Omental fat pad (tissue), 4 donors: ENCODE measurements at places on chromosomes 12 and 14. TPM values are rescaled to one million over a fixed set of nuclear protein-coding genes. Genes with fewer than 3 reads are reported as not detected.

SLC10A1 gene
- not detected for total RNA-seq

TMEM117 gene
- 7.5 TPM for total RNA-seq

KCNA5 gene
- total RNA-seq = not detected

- DNase-seq = no peak
Measured at GRCh38 chr12:107318806-107319532, 225.6 kb upstream of the CRY1 start.

DNA sequence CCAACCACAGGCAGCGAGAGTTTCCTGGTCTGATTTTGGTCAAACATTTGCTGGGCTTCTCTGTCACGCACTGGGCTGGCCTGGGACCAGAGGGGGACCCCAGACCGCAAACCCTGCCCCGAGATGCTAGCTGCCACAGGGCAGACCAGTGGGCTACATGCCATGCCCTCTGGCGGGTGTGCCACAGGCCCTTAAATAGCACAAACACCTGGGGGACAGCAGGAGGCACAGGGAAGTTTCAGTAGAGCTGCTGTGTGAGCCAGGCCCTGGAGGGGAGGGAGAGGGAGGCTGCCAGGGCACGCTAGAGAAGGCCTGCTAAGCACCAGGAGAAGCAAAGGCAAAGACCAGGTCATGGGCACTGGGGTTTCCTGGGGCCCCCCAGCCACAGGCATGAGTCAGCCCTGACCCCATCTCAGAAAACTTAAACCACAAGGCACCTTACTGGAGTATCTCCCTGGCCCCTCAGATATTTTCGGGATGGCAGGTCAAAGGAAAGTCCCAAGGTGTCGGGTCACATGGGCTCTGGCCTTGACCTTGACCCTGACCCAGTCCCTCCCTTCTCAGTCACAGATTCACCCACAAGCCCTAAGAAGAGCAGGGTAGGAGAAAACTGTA is 29.2 kb downstream of the ITPK1 start:
- DNase-seq = no peak

DNA sequence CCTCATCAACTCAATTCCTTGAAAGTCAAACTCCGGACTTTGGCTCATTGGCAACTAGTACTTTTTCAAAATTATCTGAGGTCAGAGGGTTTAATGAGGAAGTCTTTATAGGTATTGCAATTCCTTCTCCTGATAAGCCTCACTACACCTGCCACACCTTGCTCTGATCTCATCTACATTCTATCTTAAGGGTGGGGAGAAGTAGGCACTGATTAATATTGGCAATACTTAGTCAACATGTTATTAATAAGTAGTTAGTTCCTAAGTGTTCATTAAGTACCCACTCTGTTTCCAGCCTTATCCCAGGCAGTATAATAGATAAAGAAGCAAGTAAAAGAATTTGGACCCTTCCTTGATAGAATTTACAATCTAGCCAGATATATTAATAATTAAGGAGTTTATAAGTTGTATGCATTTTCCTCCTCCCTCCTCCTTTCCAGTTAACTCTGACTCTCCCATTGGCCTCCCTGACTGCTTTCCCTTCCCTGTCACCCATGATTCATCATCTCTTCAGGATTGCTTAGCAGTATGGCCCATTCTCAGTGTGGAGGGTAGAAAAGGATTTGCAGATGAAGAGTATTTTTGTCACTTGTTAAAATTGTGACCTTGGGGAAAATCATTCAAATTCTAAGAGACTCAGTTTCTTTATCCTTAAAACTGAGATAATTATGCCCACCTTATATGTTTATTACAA is 231.0 kb upstream of the ATP2B1 start:
- no peak for DNase-seq

CCDC196 gene
- total RNA-seq = not detected

- peak; percentile 59 for DNase-seq
Measured at GRCh38 chr12:122064025-122064777, 14.4 kb upstream of the MLXIP start.

DNA sequence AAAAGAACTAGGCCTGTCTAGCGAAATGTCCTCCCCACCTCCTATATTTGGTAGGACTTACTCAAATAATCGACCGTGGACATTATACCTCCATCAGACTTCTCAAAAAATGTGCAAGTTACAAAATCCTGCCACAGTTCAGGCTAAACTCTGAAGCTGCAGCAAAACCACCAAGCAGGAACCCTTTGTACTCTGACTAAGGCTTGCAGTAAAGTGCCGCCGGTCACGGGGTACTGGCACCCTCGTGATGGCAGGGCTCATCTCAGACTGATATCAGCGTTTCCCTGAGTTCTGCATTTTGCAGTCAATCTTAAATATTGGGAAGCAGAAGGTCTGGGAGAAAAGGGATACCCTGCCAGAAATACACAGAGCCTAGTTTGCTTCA is 17.1 kb downstream of the SLC11A2 start:
- DNase-seq = no peak

DNA sequence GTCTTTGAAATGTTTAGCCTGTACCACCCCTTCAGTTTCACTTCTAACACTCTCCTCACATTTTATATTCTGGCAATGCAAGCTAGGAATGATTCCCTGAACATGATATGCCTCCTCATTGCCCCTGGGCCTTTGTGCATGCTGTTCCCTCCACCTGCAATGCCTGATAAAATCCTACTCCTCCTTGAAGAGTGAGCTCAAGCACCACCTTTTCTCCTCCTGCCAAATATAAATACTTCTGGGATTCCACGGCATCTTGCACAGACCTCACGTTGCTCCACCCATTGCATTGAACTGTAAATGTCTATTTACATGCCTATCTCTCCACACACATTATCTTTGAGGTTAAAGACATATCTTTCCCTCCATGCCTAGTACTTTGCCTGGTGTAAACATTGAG is 21.1 kb downstream of the NKX2-1 start:
- DNase-seq = no peak

GRCh38 chr12:27331291-27331926 is 1.2 kb upstream of the BMAL2 start:
- no peak for DNase-seq

DNA sequence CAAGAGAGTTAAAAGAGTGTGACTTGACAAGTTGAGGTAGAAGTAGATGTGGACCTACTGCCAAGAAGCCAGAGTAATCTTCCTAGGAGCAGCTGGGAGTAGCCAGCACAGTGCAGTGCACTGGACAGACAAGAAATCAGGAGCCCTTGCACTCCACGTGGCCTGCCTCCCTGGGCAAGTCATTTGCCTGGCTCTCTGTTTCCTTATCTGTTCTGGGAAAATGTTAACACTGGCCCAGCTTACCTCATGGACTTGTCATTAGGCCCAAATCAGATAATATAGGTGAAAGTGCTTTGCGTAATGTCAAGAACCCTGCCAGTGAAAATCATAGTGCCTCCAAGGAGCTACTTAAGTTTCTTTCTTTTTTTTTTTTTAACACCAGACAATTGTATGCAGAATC is 19.2 kb downstream of the SLC7A8 start:
- no peak for DNase-seq

- no peak for DNase-seq
Measured at GRCh38 chr14:88706425-88706824, 86.3 kb downstream of the EML5 start.

DNA sequence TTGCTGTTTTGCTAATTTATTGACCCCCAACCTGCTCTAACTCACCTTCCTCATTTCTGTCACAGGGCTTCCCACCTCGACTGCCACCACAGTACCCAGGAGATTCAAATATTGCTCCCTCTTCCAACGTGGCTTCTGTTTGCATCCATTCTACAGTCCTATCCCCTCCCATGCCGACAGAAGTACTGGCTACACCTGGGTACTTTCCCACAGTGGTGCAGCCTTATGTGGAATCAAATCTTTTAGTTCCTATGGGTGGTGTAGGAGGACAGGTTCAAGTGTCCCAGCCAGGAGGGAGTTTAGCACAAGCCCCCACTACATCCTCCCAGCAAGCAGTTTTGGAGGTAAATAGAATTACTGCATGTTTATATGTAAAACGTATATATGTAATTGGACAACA is 68.8 kb downstream of the RAD52 start:
- DNase-seq = no peak

DNA sequence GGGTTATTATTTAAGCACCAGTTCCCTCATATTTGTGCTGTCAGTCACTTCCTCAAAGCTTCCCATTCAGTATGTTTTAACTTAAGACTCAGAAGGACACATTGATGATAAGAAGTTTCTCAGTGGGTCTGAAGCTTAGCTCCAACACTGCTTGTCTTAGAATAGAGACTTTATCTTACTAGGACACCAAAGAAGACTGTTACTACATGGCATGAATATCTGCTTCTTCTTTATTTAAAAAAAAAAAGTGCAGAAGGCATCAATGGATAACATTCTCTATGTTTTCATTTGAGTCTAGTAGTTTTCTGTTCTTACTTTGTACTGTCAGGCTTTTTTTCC is 404.2 kb downstream of the DAD1 start:
- DNase-seq = no peak

DNA sequence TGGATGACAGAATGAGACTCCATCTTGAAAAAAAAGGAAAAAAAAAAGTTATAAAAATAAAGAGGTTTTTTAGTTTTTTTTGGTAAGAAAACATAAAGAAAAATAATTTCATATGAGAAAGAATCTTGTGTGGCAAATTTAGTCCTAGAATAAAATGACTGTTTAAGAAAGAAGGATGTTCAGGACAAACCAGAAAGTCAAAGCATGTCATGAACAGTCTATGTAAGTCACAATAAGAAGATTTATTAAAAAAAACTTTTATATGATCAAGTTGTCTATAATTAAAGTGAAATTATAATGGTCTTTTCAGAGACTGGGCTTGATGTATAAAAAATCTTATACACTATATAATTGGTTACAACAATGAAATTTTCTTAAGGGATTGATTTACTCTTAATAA is 68.1 kb upstream of the HECTD1 start:
- no peak for DNase-seq

DNA sequence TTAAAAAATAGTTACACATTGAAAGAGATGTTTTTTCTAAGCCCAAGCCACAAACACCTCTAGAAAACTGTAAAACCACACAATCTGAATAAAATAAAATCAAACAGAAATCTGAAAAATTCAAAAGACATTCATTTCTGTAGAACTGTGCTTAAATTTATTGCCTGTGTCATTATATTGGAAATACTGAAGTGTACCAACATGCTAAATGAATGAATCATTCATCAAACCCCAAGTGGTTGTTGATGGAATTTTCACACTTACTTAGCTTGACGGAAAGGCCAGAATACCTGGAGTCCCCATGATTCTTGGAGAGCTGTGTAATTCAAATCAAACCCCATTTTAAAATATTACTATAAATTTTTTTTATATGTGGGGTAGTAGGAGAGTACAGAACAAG is 2.7 kb downstream of the KITLG start:
- no peak for DNase-seq

- no peak for DNase-seq
Measured at GRCh38 chr12:112879191-112879705, 27.5 kb upstream of the OAS1 start.

ARHGEF25 gene
- total RNA-seq = 28.8 TPM

RFLNA gene
- 0.69 TPM for total RNA-seq

DNA sequence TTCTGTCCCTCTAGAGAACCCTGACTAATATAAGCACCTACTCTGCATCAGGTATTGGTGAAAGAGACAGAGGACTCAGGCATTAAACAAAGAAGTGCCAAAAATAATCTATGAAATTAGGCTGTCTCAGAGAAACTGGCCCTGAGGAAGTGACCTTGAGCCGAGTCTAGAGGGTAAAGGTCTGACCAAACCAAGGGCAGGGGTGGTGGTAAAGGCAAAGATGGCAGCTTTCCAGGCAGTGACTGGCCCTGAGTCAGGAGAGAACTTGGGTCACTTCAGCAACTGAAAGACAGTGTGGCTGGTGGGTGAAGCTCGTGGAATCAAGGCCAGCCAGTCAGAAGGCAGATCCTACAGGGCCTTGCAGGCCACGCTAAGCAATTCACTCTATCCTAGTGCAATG is 30.6 kb downstream of the CDKL1 start:
- DNase-seq = no peak

GRCh38 chr14:77979171-77979570 is 179.3 kb downstream of the ADCK1 start:
- no peak for DNase-seq

DNA sequence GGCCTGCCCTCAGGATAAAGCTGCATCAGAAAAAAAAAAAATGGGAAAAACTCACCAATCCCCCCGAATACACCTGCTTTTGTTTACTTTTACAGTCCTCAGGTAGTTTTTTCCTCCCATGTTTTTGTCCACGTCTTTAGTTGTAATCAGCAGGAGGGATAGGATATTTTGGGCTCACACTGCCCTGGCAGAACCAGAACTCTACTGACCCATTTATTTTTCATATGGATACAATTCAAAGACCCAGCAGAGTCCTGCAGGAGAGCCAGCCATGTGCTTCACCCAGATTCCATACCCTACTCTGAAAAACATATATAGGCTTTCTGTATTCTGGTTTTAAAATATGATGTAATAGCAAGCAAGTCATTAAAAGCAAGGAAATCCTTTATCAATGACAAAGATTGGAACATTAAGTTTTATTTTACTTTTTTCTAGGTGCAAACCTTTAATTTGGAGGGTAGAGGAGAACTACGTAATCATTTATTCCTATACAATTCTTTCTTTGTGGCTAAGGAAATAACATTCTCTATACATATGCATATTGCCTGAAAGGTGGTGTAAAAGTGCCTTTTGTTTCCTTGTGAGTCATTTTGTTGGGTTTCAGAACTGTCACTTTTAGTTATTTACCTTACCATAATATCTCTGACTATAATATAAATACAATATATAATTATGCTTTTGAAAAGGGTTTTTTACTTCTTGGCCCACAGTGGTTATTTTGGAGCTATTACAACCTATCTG is 19.1 kb downstream of the DACT1 start:
- no peak for DNase-seq

DNA sequence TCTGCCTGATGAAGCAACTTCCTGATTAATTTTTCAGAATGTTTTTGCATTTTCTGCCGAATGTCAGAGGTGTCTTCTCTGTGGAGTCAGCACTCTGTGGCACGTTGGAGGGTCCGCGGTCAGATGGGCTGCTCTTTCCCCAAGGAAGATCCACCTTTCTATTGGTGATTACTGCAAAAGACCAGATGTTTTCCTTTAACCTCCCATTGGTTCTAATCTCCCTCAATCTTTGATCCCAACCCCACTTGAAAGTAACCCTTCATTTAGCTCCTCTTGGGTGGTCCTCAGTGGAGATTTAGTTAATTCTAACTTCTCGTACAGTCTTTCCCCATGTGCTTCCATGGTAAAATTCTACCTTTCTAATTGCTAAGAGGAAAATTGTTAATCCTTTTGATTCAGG is 397.7 kb upstream of the DDHD1 start:
- DNase-seq = no peak

MYO1H gene
- total RNA-seq = 0.09 TPM

DNA sequence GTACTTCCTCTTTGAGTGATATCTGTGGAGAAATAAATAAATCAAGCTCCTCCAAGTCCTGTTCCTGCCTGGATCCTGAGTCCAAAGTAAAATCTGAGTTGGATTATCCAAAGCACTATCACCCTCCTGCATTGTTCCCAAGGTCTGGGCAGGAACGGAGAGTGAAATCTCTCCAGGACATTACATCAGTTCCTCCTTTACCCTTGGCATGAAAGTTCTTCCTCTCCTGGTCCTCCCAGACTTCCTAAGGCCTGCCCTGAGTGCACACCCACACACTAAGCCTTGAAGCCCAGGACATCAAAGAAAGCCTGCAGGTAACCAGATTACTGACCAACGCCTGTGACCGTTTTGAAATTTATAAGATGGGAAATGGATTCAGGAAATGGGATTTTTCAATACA is 206.8 kb upstream of the BCL2L14 start:
- no peak for DNase-seq
